ENCODE measurements at places on chromosomes 7 and 10.

DNA sequence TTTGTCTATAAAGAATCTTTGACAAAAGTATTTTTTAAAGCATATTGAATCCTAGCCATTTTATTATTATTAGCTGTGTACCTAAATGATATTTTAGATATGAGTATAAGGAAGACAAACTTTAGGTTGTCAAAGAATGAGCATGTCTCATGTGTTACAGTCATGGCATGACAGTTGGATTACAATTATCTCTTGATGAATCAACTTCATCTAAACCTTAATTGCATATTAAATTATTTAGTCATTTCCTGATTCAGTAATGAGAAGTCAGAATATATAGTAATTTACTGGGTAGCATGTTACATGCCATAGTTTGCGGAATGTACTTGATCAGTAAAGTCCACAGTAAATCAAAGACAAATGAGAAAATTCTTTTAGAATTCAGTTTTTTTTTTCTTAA lies 59.2 kb downstream of the MAPK8 start:
- DNase-seq, result no peak

DNA sequence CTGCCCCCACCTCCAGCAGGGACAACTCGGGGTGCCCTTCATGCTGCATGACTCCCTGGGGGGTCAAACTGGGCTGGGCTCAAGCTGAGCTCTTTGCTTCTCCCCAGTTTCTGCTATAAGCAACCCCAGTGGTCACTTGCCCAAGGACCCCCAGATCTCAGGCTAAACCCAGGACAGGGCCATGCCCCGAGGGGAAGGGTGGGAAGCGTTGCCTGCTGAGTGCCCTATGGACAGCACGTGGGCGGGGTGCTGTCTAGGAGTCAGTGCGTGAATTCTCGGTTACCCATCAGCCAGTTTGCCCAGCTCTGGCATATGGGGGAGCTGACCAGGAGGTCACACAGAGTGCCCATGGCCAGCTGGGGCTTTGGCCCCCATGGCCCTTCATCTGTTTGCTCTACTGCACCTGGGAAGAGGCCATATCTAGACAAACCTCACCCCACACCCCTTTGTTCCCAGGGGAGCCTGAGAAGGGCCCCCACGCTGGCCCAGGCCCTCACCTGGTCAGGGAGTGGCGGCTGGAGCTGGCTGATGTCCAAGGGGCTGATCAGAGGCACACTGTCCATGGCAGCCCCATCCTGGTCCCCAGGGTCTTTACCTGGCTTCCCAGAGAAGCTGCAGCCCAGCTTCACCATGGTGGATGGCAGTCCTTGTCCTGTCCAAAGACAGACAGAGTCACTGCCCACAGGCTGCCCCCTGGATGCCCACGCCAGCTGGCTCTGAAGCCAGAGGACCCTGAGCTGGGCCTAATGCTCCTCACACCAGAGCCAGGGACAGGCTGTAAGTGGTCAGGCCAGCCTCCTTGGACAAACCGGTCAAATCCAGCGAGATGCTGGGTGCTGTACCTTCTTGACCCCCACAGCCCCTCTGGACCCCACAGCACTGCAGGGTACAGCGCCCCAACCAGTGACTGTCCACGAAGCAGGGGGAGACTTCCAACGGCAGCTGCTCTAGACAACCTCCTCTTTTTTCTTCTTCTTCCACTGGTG lies 8.0 kb downstream of the CALY start:
- DNase-seq, result no peak

GRCh38 chr7:73820013-73820412 lies 10.8 kb upstream of the CLDN4 start:
- no peak for DNase-seq

GRCh38 chr7:8514781-8515519 lies 81.5 kb downstream of the NXPH1 start:
- DNase-seq, result no peak

DNA sequence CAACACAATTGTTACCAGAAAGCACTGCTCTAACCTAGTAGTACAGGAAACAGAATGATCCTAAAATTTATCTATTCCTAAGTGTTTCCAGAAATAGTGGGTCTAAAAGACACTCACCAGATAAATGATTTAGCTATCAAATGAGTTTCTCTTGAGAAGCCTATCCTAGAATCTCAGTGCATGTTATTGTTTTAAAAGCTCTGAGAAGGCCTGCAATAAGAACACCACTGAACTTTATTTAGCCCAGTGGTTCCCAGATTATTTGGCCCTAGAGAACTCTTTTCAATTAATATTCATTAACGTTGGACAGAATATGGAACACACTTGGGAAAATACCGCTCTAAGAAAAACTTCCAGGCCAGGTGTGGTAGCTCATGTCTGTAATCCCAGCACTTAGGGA lies 220.1 kb upstream of the GHITM start:
- DNase-seq, result no peak
